Mesothelial cell of epicardium (in vitro differentiated cells): ENCODE measurements at places on chromosomes 3 and 15. TPM values are rescaled to one million over a fixed set of nuclear protein-coding genes. Genes with fewer than 3 reads are reported as not detected.
A peak's percentile ranks its signal among the peaks of the same experiment; 100 is the strongest.

- no peaks in the 10 kb centered on the region for H3K36me3 ChIP-seq
- DNase-seq, result no peak
- no peaks in the 10 kb centered on the region for H3K4me1 ChIP-seq
- no peak overlapping the region for H3K4me3 ChIP-seq
- no peaks in the 10 kb centered on the region for H3K27me3 ChIP-seq
These were observed 104.9 kb upstream of the ZBED2 start for GRCh38 chr3:111700054-111700453.

DNA sequence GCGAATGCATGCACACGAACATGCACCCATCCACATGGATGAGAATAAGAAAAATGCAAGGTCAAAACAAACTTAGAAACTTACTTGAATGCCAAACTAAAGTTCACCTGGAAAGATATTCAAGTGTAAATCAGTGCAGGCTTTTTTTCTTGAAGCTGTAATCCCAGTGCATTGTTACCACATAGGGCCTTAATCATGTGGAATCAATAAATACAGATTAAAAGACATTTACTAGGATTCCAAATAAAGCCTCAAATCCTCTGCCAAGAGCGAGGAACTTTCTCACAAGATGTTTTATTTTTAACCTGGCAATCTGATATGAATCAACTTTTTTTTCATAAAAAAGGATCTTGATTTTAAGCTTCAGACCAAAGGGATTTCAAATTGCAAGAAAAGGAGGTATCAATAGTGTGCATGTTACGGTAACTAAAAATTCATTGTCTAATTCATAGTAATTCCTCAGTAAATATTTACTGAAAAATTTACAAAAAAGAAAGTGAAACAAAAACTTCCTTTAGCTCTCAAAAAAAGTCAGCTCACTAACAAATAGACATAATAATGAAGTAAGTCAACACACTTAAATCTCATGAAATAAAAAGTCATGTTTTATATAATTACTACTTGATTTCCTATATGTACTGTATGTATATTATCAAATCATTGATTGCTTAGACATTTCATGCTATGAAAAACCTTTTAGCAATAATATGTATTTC lies 978.6 kb downstream of the PLOD2 start:
- DNase-seq, result no peak
- peak overlapping the region; percentile 73 for H3K27ac ChIP-seq
- peaks cover 16% of the 10 kb centered on the region for H3K4me1 ChIP-seq
- H3K27me3 ChIP-seq, result no peaks in the 10 kb centered on the region

GRCh38 chr3:13605555-13605954 lies 56.6 kb downstream of the FBLN2 start:
- no peak overlapping the region for H3K4me3 ChIP-seq
- H3K27me3 ChIP-seq, result no peaks in the 10 kb centered on the region
- peaks cover 6% of the 10 kb centered on the region for H3K4me1 ChIP-seq
- peaks cover 7% of the 10 kb centered on the region for H3K36me3 ChIP-seq

- peaks cover 34% of the 10 kb centered on the region for H3K4me1 ChIP-seq
- H3K36me3 ChIP-seq, result peaks cover 7% of the 10 kb centered on the region
- H3K4me3 ChIP-seq, result peak overlapping the region; percentile 4
- H3K27me3 ChIP-seq, result peaks cover 26% of the 10 kb centered on the region
- no peak for DNase-seq
- H3K27ac ChIP-seq, result no peak overlapping the region
These were observed 26.9 kb upstream of the EHHADH start for GRCh38 chr3:185280572-185281365.

- no peaks in the 10 kb centered on the region for H3K4me1 ChIP-seq
- no peak overlapping the region for H3K27ac ChIP-seq
- H3K36me3 ChIP-seq, result no peaks in the 10 kb centered on the region
These were observed 120.5 kb downstream of the TMEM108 start for GRCh38 chr3:133158686-133159085.

DNA sequence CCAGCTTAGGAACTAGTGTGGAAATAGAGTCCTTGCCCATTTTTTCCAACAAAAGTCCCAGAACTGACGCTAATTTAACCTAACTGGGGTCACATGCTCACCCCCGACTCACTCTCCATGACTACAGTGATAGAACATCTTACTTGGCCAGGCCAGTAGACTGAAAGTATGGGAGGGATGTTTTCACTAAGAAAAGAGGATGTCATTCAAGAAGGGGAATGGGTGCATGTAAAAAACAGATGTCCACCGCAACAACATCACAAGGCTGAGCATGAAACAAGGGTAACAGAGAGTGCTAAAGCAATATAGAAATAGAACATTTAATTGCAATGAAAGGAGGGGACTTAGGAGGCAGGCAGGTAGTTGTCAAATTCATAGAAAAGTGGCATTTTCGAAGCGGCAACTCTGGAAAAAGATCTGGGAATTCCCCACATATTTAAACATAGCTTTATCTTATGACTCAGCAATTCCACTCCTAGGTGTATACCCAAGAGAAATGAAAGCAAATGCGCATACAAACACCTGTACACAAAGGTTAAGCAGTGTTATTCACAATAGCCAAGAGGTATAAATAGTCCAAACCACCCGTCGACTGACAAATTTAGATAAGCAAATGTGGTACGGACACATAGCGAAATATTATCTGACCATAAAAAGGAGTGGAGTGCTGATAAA lies 41.1 kb upstream of the UBE2E2 start:
- H3K4me1 ChIP-seq, result peaks cover 18% of the 10 kb centered on the region
- H3K36me3 ChIP-seq, result no peaks in the 10 kb centered on the region
- no peak overlapping the region for H3K27ac ChIP-seq
- peaks cover 4% of the 10 kb centered on the region for H3K27me3 ChIP-seq
- no peak overlapping the region for H3K4me3 ChIP-seq

DNA sequence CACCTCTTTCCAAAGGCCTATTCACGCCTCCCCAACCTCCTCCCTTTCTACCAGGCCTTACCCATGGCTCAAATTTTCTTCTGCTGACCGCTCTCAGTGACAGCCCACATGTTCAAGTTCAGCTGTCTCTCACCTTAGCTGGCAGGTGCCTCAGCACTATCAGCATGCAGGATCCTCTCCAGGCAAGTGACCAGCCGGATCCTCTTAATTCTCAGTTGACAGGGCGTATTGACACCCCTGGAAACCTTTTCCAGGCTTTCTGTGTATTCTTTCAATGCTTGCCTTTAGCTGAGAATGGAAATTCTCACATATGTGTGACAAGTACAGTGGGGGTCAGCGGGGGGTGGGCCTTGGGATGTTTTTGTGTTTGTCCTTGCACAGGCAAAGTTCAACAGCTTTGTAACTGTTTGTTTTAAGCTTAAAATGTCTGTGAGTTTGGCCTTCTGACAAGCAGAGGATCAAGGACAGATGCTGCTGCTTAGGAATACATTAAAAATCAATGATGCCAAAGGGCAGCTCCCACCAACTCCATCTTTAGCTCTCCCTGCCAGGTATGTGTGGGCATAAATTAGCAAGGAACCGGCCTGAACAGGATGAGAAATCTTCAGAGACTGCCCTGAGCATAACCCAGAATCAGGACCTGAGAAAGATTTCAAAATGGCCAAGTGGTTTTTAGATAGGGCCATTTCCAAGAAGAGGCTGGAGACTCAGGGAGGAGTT lies 17.4 kb upstream of the BDH1 start:
- no peak overlapping the region for H3K27ac ChIP-seq
- no peak overlapping the region for H3K4me3 ChIP-seq
- H3K36me3 ChIP-seq, result no peaks in the 10 kb centered on the region
- DNase-seq, result no peak
- H3K4me1 ChIP-seq, result peaks cover 7% of the 10 kb centered on the region
- peaks cover 2% of the 10 kb centered on the region for H3K27me3 ChIP-seq

GRCh38 chr3:15319575-15319974 lies 12.8 kb downstream of the SH3BP5 start:
- H3K27me3 ChIP-seq, result no peaks in the 10 kb centered on the region
- H3K27ac ChIP-seq, result peak overlapping the region; percentile 94
- no peak for DNase-seq
- peaks cover 75% of the 10 kb centered on the region for H3K4me1 ChIP-seq
- peaks cover 4% of the 10 kb centered on the region for H3K36me3 ChIP-seq
- H3K4me3 ChIP-seq, result peak overlapping the region; percentile 5

Gene COPG1
- 172 to 176 TPM (median 173 TPM) in 3 replicates for total RNA-seq

Gene ESYT3
- total RNA-seq, result 5.9 to 6.9 TPM (median 6.8 TPM) in 3 replicates

Gene ARPP21
- total RNA-seq, result 0.67 to 1.1 TPM (median 0.68 TPM) in 3 replicates

Gene DNAH12
- 0.29 to 0.60 TPM (median 0.43 TPM) in 3 replicates for total RNA-seq

Gene NSMCE3
- total RNA-seq, result 9.0 to 9.3 TPM (median 9.1 TPM) in 3 replicates
